ENCODE measurements at places on chromosomes 13 and 19.

DNA sequence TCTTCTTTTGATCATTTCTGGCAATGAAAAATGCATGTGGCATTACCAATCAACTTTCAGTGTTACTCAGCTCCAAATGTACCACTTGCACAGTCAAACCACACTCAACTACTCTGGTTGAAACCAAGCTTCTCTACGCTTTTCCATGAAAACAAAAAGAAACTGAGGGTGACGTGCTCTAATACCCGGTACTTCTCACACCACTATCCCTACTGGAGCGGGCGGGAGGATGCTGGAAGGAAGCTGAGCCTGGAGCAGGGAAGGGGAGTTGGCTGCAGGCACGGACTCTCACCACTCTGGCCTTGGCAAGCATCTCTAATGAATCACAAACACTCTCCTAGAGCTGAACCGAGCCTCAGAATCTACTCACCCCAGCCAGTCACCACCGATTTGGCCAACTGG is 48.2 kb downstream of the STK24 start:
- DNase-seq = no peak

DNA sequence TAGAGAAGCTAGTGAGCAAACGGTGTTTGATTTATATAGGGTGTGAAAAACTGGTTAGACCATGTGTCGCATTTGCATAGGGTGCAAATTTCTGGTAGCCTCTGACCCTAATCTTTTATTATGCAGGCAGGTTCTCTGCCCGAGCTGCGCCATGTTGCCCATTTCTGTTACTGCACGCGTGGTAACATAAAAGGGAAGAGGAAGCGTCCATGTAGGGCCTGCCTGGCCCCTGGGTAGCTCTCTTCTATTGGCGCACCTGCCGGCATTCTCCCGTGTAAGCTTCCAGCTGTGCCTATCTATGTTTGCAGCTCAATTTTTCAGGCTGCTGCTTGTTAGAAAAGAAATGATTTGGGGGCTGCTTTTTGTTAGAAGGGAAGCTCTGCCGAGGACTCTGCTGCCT is 14.0 kb upstream of the CD70 start:
- DNase-seq = no peak

DNA sequence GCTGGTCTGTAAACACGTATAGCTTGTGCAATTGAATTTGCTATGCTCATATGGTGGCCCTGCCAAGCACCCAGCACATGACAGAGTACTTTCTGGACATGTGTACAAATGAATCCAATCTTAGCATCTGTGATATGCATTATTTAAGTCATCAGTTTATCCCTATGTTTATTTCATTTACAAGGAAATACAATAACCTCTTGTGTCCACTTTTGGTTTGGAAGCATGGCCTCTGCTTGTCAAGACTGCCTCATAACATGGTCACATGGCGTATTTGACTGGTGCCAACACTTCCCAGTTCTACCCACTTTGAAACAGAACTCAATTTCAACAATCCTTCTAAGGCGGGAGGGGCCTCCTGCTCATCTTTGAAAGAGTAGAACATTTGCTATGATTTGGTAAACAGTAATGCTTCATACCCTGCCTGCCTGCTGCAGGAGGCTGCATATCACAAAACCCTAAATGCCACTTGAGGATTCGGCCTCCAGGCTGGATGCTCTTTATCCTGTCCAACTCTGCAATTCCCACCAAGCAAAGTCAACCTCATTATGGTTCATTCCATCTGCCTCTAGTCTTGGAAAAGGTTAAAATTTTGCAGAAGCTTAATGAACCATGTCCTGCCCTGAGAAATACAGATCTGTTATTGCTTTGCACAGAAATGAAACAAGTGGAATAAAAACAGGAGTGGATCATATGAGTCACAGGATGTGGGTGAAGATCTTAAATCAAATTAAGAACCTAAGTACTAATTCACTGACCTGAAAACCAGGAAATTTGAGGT is 151.3 kb downstream of the CYSLTR2 start:
- DNase-seq = no peak

GRCh38 chr19:41811981-41812380 is 15.6 kb downstream of the CEACAM3 start:
- DNase-seq = no peak

GRCh38 chr19:10864538-10864899 is 6.8 kb upstream of the CARM1 start:
- DNase-seq = peak; percentile 78

DNA sequence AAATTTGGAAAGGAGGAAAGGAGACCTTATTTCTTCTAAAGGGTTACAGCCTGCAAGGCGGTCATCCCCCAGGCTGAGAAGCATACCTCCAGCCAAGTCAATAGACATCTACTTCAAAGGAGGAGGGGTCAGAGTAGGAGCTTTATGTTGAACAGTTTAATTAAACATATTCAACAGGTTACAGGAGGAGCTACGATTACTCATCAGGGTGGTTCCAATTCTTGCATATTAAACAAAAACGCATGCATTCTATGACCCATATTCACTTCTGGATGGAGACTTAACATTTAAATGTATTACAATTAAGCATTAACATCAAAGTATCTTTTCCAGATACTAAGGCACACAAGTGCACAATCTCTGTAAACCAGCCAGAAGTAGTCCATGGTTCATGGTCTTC is 1955.0 kb downstream of the PCDH9 start:
- DNase-seq = no peak

DNA sequence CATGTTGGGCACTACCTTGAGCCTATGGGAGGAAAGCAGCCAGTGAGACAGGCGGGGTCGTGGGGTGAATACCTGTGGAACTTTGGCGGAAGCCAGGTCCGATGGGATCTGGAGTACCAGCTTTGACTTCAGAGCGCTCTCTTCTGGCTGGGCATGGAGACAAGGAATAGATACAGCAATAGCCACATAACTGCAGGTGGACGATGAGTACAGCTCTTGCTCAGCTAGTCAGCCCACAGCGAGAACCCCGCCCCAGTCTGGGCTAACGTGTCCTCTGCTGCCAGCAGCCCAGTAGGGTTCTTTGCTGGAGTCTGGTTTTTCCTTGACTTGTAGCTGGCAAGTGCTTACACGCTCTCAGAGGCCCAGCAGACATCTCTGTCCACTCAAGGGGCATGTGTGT is 83.4 kb downstream of the SIPA1L3 start:
- no peak for DNase-seq

GRCh38 chr13:49714757-49715156 is 23.5 kb upstream of the EBPL start:
- DNase-seq = no peak

DNA sequence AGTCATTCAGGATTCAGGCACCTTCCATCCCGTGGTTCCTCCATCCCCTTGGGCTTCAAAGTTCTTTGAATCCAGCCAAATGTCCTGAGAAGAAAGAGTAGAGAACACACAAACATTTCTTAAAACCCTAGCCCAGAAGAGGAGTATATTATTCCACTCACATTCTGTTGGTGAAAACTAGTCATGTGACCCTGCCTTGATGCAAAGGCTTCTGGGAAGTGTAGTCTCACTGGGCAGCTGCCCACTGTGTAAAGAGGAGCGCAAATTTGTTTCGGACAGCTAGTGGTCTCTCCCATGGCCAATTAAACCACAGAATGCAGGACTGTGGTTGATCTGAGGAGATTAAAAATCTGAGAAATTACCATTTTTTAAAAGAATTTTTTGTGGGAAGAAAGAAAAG is 304.4 kb downstream of the SUCLA2 start:
- DNase-seq = no peak

DNA sequence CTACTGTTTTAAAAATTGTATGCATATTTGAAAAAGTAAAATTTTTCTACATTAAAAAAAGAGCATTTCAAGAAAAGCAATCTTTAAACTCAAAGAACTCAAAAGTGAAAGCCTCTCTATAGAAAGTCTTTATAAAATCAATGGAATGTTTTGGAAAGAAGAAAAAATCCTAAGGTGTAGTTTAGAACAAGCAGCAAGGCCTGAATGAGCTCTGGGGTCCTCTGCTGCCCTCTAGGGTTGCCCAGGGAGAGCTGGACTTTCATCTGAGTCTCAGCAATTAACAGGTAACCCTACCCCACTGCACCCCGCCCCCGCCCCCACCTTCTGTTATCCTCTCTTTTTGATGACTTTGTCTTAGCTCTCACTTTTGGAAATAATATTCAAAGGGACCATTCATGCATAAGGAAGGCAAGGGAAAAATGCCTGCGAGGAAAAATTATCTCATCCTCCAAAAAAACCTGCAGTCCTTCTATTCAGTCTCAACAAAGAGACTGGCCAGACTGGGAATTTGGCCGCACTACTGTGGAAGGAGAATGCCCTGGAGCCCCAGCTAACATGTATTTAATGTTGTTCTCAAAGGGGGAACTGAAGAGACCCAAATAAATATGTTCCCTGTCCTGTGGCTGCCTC is 24.1 kb downstream of the SLC25A30 start:
- no peak for DNase-seq

DNA sequence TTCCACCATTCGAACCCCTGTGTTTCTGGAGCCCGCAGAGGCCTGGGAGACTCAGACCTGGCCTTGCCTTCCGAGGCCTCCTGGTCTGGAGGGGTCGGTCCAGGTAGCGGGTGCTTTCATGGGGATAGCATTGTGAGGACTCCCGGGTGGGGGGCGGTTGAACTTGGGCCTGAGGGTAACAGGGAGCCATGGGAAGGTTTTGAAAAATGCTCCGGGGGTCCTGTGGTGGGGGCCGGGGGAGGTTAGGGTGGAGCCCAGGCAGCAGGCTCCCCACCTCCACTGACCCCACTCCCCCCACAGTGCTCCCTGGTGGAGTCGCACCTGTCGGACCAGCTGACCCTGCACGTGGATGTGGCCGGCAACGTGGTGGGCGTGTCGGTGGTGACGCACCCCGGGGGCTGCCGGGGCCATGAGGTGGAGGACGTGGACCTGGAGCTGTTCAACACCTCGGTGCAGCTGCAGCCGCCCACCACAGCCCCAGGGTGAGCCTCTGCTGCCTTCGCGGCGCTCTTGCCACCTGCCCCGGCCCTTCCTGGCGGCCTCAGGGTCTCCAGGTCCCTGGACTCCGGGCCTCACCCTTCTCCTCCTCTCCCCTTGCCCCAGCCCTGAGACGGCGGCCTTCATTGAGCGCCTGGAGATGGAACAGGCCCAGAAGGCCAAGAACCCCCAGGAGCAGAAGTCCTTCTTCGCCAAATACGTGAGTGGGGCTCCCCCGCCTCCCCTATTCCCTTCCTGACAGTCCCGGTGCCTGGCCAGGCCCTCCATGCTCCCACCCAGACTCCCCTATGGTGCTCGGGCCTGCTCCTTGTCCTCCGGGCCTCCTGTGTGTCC is 3.8 kb upstream of the GARIN5A start:
- DNase-seq = no peak

- no peak for DNase-seq
Observed at GRCh38 chr19:12799742-12800465, 1.7 kb downstream of the PRDX2 start.

DNA sequence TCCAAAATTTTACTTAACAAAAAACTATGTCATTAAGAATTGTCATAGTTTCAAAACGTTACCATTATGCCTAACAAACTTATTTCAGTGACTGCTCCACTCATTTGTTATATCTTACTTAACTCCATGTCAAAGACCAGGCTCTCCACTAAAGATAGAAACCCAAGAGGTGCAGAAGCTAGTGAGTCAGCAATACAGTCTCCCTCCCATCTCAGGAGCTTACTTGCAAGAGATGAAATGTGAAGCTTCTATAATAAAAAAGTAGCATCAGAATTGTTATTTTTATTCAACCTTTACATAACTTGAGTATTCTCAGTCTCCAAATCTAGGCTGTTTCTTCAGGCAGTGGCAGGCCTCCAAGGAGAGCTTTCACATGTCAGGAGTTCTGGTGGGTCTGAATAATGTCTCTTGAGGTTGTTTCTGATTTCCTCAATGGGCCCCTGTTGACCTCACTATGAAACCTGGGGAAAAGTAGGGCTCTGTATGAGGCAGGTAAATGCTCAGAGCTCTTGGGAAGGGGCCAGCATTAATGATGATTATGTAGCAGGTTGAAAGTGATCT is 242.0 kb downstream of the NDFIP2 start:
- no peak for DNase-seq

DNA sequence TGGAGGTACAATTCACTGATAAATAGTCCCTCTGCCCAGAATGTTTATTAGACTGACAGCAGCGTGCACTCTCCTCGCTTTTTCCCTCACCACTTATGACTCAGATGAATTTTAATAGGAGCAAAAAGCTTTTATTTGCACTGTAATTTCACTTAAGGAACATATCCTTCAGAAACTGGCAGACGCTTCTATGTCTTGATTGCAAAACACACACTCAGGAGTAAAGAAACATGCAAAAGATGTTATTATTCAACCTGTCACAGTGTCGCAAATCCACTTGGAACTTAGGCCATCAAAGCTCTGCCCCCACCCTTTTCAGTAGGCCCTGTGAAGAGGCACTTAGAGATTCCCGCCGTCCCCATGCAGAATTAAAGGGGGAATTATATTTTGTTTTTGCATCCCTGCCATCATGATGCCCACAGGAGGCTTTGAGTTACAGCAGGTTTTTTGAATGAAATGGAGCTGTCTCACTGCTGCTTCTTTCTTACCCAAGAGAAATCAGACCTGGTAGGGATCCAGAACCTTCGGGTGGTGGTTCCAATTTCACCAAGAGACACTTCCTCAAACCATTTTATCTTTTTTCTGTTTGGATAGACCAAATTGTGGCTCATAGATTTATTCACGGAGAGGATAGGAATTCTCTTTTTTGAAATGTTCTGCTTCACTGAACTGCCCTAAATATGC is 74.5 kb downstream of the GGACT start:
- DNase-seq = peak; percentile 7

DNA sequence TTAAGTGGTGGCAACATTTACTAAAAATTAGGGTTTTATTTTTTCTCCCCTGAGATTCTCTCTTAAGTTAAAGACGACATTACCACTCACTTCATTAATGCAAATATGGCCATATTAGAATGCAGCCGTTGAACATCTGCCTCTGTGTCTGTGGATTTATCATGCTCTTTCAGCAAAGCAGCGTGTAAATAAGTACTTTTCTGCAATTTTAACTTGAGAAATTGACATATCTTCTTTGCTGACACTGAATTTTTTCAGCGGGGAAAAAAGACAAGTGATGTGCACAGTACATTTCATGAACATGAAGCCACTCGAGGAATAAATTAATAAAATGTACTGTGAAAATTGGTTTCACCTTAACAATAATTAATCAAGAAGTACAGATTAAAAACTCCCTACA is 406.4 kb downstream of the ITGBL1 start:
- DNase-seq = no peak

GRCh38 chr19:9323557-9323918 is 441 bp upstream of the ZNF559 start:
- peak; percentile 60 for DNase-seq

DNA sequence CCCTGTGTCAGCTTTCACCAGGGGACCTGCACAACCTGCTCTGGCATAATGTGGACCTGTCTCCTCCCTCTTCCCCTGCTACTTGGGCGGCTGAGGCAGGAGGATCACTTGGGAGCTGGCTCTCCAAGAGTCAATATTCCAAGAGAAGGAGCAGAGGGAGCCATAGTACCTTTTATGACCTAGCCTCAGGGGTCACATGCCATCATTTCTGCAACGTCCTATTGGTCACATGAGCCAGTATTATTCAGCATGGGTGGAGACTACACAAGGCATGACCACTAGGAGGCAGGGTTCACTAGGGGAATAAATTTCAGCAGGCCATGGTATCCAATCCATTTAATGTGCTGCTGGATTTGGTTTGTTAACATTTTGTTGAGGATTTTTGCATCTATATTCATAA is 12.0 kb upstream of the SHFL start:
- no peak for DNase-seq

Measured in nucleus accumbens (tissue), 56 donors.